ENCODE measurements at places on chromosomes 16 and 17. TPM values are rescaled to one million over a fixed set of nuclear protein-coding genes. Genes with fewer than 3 reads are reported as not detected.

- H3K4me1 ChIP-seq: peaks cover 22% of the 10 kb centered on the region
- no peaks in the 10 kb centered on the region for H3K36me3 ChIP-seq
- no peak overlapping the region for H3K4me3 ChIP-seq
- no peak overlapping the region for H3K27ac ChIP-seq
- no peak for DNase-seq
Observed at GRCh38 chr16:66299349-66299748, 67.1 kb upstream of the CDH5 start.

GRCh38 chr17:409308-409847 is 56.8 kb upstream of the RPH3AL start:
- H3K4me1 ChIP-seq: peaks cover 11% of the 10 kb centered on the region
- DNase-seq: no peak
- H3K27me3 ChIP-seq: no peaks in the 10 kb centered on the region
- no peaks in the 10 kb centered on the region for H3K36me3 ChIP-seq
- peak overlapping the region; percentile 60 for H3K4me3 ChIP-seq

- H3K27ac ChIP-seq: no peak overlapping the region
- no peak overlapping the region for H3K4me3 ChIP-seq
- no peak for DNase-seq
- no peaks in the 10 kb centered on the region for H3K36me3 ChIP-seq
Observed at GRCh38 chr16:3358871-3359270, 3.2 kb downstream of the OR2C1 start.

DNA sequence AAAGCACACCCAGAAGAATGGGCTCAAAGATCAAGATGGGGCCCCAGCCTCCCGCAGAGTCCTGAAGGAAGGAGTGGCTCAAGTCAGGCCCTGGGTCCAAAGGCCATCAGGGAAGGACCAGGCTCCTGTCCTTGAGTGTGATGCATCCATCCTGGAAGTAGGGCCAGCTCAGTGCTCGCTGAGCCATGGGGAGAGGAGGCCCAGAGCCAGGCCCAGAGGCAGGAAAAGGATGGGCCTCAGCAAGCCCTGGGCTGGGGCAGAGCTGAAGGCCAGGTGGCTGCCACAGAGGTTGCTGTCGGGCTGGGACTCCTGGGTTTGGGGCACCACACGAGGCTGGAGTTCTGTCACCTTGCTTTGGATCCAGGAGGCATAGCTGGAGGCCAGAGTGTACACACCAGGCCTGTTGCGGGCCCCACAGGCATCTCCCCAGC is 3.7 kb downstream of the PRSS8 start:
- DNase-seq: no peak
- H3K4me1 ChIP-seq: peaks cover 74% of the 10 kb centered on the region
- H3K36me3 ChIP-seq: no peaks in the 10 kb centered on the region

The CA5A gene
- 0.26 TPM for total RNA-seq

GRCh38 chr17:77323413-77324171 is 182.8 kb downstream of the SEC14L1 start:
- H3K27ac ChIP-seq: peak overlapping the region; percentile 95
- H3K36me3 ChIP-seq: no peaks in the 10 kb centered on the region
- H3K4me1 ChIP-seq: peaks cover 35% of the 10 kb centered on the region
- no peak for DNase-seq

GRCh38 chr17:64507413-64507782 is 621 bp downstream of the CEP95 start:
- H3K27ac ChIP-seq: peak overlapping the region; percentile 98
- peak; percentile 25 for DNase-seq
- H3K36me3 ChIP-seq: peaks cover 66% of the 10 kb centered on the region
- peak overlapping the region; percentile 100 for H3K4me3 ChIP-seq

DNA sequence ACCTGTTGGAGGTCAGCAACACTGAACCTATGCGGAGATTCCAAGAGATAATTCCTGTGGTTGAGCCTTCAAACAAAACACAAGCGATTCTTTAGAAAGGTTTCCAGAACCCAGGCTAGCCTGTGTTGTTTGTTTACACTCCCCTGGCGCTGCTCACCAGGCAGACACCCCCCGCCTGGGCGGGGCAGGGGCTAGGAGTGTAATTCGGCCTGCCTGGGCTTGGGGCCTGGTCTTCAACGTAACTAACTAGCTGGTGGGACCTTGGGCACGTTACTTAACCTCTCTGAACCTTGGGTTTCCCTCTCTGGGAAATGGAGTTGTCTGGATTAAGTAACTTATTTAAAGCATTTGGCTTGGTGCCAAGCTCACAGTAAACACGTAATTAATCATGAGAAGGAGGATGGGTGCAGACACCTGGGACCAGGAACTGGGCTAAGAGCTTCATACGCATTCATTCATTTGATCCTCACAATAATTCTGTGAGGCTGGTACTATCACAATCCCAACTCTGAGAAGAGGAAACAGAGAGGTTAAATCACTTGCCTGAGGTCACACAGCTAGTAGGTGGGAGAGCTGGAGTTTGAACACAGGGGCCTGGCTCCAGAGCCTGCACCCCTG is 7.6 kb upstream of the ARHGAP27 start:
- peaks cover 28% of the 10 kb centered on the region for H3K4me1 ChIP-seq
- peaks cover 5% of the 10 kb centered on the region for H3K36me3 ChIP-seq
- DNase-seq: peak; percentile 90
- no peak overlapping the region for H3K4me3 ChIP-seq
- no peaks in the 10 kb centered on the region for H3K27me3 ChIP-seq
- peak overlapping the region; percentile 29 for H3K27ac ChIP-seq

GRCh38 chr17:60135151-60135950 is 14.4 kb upstream of the CA4 start:
- no peaks in the 10 kb centered on the region for H3K36me3 ChIP-seq
- peaks cover 10% of the 10 kb centered on the region for H3K4me1 ChIP-seq
- no peak overlapping the region for H3K27ac ChIP-seq
- no peaks in the 10 kb centered on the region for H3K27me3 ChIP-seq
